ENCODE measurements at places on chromosomes 1 and 21. TPM values are rescaled to one million over a fixed set of nuclear protein-coding genes. Genes with fewer than 3 reads are reported as not detected.

- no peak for DNase-seq
These were observed 128.2 kb downstream of the ATG4C start for GRCh38 chr1:62912028-62912638.

DNA sequence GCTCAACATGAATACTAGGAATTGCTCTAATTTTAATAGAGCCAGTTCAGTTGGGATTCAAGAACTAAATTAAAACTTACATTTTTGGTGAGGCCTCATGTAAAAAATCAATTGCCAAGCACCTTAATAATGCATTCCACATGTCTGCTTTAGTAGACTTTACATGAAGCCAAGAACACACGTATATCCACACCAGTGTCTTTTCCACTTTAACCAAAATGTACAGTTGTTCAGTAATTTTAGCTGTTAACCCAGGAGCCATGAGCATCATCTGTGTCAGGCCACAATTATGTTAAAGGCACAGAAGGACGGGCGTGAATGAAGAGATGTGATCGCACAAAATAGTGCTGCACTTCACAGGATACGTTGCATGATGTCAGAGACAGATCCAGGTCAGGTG is 136.7 kb downstream of the TLR5 start:
- DNase-seq = no peak

- no peak for DNase-seq
These were observed 132.8 kb downstream of the RERE start for GRCh38 chr1:8684590-8684989.

DNA sequence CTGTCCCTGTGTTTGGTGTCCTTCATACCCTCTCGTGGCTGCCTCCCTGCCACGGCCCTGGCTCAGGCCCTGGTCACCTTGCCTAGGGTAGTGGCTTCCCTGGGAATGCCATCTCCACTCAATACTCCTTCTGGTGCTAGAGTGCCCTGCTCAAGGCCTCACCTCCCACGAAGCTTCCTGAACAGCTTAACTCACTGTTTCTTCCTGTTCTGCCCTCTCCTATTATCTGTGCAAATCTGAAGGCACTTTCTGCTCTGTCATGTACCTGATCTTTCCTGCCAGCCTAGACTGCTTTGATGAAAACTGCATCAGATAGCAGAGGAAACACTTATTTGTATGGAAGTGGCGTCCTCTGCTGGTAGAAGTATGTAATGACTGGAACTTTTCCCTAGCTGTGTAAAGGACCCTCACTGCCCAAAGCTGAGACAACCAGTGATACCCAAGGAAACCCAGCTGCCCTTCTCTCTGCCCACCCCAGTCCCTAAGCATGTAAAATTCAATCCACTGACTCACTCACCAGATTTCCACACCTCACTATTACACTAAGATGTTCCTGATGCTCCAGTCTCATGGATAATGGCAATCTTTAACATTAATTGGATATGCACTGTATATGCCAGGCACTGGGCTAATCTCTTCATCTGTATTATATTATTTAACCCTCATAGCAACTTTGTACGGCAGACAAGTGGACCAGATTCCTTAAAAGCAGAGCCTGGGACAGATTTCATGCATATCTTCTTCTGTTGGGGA is 36.2 kb upstream of the BTG2 start:
- no peak for DNase-seq

DNA sequence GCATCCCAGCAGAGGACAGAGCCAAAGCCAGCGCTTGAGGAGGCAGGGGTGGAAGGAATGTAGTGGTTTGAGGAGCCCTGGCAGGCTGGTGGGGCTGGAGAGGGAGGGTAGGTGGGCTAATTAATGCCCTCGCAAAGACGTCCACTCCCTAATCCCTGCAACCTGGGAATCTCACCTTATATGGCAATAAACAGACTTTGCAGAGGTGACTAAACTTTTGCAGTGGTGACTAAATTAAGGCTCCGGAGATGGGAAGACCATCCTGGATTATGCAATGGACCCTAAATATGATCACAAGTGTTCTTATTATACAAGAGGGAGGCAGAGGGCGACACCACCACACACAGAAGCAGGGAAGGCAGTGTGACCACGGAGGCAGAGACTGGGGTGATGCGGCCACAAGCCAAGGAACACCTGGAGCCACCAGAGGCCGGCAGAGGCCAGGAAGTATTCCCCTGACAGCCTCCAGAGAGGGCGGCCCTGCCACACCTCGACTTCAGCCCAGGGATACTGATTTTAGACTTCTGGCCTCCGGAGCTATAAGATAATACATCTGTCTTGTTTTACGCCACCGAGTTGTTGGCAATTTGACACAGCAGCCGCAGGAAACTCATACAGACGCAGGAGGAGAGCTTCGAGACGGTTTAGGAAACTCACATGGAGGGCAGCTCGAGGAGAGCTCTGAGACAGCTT is 23.1 kb upstream of the NPPB start:
- no peak for DNase-seq

DNA sequence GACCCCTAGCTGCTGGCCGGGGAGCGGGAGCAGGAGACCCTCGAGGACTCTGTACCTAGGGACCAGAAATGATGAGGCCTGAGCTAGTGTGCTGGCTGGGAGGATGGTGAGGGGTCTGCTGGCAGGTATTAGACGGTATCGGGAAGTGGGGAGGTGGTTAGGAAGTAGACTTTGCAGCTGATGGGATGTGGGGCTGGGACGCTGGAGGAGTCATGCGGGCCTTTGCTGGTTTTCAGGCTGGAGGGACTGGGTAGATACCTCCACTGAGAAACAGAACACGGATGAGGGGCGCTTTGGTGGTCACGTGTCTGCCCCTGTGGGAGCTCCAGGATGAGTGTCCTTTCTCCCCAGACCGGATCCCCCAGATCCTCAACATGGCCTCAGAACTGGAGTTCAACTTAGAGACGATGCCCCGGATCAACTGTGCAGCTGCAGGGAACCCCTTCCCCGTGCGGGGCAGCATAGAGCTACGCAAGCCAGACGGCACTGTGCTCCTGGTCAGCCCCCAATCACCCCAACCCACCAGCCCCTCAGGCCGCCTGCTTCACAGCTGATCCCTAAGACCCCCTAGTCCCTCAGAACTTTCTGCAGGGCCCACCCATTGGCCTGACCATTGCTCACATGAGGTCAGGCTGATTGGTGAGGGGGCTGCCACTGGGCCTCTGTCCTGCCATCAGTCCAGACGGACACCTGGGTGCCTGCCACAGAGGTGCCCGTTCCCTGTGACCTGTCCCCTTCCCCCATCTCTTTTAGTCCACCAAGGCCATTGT is 8.0 kb downstream of the TIE1 start:
- peak; percentile 22 for DNase-seq

DNA sequence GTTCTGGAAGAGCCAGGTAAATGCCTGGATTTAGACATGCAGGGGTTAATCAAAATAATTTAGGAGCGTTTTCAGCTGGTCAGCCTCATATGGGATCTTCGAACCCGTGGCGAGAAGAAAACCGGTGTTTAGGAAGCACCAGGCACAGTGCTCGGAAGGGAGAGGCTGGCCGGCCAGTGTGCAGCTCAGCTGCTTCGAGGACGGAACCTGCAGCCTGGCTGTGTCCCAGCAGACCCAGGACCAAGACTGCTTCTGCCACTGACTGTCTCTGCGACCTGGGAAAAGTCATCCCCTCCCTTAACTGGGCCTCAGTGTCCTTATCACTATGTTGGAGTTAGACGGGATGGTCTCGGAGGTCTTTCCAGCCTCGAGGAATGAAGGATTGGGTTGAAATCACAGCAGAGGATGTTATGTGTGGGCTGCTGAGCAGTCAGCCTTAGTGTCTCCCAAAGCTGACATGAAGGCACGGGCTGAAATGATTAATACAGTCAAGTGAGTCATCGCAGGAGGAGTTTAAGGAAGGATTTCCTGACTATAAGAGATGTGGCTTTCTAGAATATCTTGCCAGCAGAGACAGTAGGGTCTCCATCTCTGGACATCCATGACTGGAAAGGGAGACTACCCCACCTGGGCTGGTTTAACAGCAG is 20.8 kb downstream of the PPFIA4 start:
- no peak for DNase-seq

- no peak for DNase-seq
These were observed 42.3 kb upstream of the LAMC2 start for GRCh38 chr1:183143576-183144315.

DNA sequence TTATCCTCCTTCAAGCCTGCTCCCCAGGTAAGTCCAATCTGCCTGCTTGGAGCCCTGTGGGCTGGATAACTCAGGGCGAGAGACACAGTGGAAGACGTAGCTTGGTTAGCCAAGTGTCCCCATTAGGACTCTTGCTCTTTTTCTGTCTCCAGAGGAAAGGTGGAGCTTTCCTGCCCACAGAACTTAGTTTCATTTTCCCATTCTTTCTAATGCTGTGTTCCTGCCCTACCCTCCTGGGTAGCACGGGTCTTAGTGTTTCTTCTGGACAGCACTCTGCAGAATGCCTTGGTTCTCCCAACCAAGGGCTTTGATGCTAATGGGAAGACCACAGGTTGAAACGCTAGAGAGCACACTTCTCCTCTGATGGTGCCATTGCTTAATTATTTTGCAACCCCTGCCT is 92.5 kb upstream of the LRRC8D start:
- no peak for DNase-seq

- no peak for DNase-seq
These were observed 100.6 kb downstream of the ROR1 start for GRCh38 chr1:63874278-63874880.

- DNase-seq = peak; percentile 86
These were observed at the start of gene F5 for GRCh38 chr1:169586395-169587255. Gene F5 (minus strand): TSS chr1:169586481. CDS start chr1:169586386, 95 bp downstream.

- DNase-seq = no peak
These were observed 649.4 kb downstream of the NPHP4 start for GRCh38 chr1:5342830-5343229.

- no peak for DNase-seq
These were observed 827.6 kb upstream of the ADGRL2 start for GRCh38 chr1:80973101-80973500.

DNA sequence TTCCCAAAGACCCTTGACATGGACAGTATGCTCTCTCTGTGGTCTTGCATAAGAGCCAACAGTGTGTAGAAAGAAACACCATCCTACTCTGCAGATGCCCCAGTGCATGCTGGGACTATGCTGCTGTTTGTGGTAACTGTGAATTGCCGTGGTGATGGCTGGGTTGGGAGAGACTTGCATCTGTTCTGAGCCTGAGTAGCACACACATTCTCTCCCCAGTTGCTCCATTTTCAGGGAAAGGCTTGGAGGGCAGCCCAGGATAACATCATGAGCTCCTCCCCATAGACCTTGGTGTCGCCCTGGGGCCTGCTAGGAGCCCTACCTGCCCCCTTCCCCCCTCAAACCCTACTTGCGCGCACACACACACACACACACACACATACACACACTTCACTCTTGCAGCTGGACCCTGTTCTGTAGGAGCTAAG is 120.9 kb upstream of the IPO9 start:
- DNase-seq = no peak

- DNase-seq = no peak
These were observed 256.6 kb downstream of the CTH start for GRCh38 chr1:70667494-70668170.

GRCh38 chr1:45854724-45855123 is 51.3 kb downstream of the MAST2 start:
- DNase-seq = no peak

DNA sequence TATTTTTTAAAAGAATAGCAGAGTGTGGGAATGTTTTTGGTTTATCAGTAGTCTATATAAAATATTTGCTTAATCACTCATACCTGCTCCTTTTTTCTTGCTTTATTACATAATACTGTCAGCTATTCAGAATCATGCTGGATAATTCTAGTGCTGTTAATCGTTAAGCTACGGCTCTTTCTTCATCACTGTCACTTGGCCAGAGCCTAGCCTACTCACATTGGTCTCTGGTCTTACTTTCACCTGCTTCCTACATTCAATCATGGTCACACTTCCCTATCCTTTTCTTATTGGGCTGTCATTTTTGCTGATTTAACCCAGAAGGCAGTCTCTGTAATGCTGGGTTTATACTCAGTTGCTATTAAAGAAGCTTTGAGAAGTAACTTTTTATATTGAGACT is 2.5 kb downstream of the KLHL20 start:
- no peak for DNase-seq

DNA sequence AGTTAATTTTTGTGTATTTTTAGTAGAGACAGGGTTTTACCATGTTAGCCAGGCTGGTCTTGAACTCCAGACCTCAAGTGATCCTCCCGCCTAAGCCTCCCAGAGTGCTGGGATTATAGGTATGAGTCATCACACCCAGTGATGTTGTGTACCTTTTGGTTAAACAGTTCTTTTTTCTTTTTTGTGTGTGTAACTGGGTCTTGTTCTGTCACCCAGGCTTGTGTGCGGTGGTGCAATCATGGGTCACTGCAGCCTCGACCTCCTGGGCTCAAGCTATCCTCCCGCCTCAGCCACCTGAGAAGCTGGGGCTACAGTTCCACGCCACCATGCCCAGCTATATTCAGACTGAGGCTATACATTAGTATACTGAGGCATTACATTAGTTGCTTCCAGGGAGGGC is 37.8 kb downstream of the GABPB2 start:
- no peak for DNase-seq

- no peak for DNase-seq
These were observed 143.7 kb downstream of the DNM3 start for GRCh38 chr1:171984850-171985485.

DNA sequence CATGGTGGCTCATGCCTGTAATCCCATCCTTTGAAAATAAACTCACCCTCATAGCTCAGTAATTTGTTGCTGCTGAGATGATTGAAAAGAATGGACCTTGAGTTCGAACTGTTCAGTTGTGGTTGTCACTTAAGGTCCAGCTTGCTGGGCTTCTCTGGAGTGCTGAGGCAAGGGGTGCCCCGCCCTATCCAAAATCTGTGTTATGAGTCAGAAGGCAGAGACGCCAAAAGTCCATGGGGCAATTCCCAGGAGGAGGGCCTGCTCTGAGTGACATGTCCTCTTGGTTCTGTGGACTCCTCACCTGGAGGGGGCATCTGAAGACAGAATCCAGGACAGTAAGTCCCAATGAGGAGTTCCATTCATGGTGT is 64.8 kb downstream of the MYOM3 start:
- peak; percentile 67 for DNase-seq

Gene CXADR
- total RNA-seq = 21.1 TPM

Gene DVL1
- 126 TPM for total RNA-seq

Gene MOV10
- 10.4 TPM for total RNA-seq

Gene LRRC8C
- total RNA-seq = 5.9 TPM

Gene VANGL2
- 1.9 TPM for total RNA-seq

Gene SV2A
- total RNA-seq = 0.32 TPM

Gene MAGOH
- total RNA-seq = 24.3 TPM

Gene SAMD11
- 1.5 TPM for total RNA-seq

Gene CYP4A22
- total RNA-seq = 0.16 TPM

Gene AQP10
- total RNA-seq = 0.08 TPM

Gene CASQ2
- 804 TPM for total RNA-seq

Gene WNT3A
- not detected for total RNA-seq

All from Right ventricle myocardium superior (tissue), 1 donor.